Activated CD8-positive, alpha-beta memory T cell treated with anti-CD3 and anti-CD28 coated beads for 36 hours (primary cell): ENCODE measurements at places on chromosomes 1 and 21. TPM values are rescaled to one million over a fixed set of nuclear protein-coding genes. Genes with fewer than 3 reads are reported as not detected.

The RAB42 gene
- total RNA-seq = not detected

The UBXN10 gene
- total RNA-seq = 0.78 TPM

The NGF gene
- total RNA-seq = not detected

The ARHGEF16 gene
- total RNA-seq = 0.21 TPM

The KCNN3 gene
- total RNA-seq = 0.30 TPM

The NIBAN1 gene
- 37.3 TPM for total RNA-seq

The ADAM30 gene
- not detected for total RNA-seq

The GBP3 gene
- total RNA-seq = 9.4 TPM

The NCF2 gene
- total RNA-seq = 2.7 TPM

The NMNAT2 gene
- total RNA-seq = not detected

The TTC22 gene
- 1.6 TPM for total RNA-seq

The PIK3CD gene
- total RNA-seq = 153 TPM

The CLCA4 gene
- not detected for total RNA-seq

The PAQR7 gene
- total RNA-seq = 10.3 TPM

The LRRC7 gene
- total RNA-seq = not detected

The GLIS1 gene
- not detected for total RNA-seq

The FCGR2B gene
- not detected for total RNA-seq

The DPYD gene
- total RNA-seq = 7.8 TPM

The FHAD1 gene
- total RNA-seq = 0.38 TPM

The CFAP141 gene
- not detected for total RNA-seq

The ZNF648 gene
- not detected for total RNA-seq

The UTP11 gene
- total RNA-seq = 83.6 TPM

The SLC45A1 gene
- 0.50 TPM for total RNA-seq

The PALMD gene
- not detected for total RNA-seq

The TBX19 gene
- total RNA-seq = 0.82 TPM

The CLEC20A gene
- total RNA-seq = not detected

The ATP1A4 gene
- total RNA-seq = not detected

The TMCC2 gene
- 11.4 TPM for total RNA-seq

The MARCKSL1 gene
- 13.0 TPM for total RNA-seq

The COL24A1 gene
- not detected for total RNA-seq

The TMOD4 gene
- total RNA-seq = 0.78 TPM

The NKAIN1 gene
- total RNA-seq = not detected

The CYP4B1 gene
- not detected for total RNA-seq

The MAP10 gene
- total RNA-seq = 1.7 TPM

The HJV gene
- total RNA-seq = not detected

The YTHDF2 gene
- 91.0 TPM for total RNA-seq
